ENCODE measurements at places on chromosomes 13 and 19.

- no peak for DNase-seq
These were observed 83.1 kb downstream of the AKAP11 start for GRCh38 chr13:42355092-42355485.

DNA sequence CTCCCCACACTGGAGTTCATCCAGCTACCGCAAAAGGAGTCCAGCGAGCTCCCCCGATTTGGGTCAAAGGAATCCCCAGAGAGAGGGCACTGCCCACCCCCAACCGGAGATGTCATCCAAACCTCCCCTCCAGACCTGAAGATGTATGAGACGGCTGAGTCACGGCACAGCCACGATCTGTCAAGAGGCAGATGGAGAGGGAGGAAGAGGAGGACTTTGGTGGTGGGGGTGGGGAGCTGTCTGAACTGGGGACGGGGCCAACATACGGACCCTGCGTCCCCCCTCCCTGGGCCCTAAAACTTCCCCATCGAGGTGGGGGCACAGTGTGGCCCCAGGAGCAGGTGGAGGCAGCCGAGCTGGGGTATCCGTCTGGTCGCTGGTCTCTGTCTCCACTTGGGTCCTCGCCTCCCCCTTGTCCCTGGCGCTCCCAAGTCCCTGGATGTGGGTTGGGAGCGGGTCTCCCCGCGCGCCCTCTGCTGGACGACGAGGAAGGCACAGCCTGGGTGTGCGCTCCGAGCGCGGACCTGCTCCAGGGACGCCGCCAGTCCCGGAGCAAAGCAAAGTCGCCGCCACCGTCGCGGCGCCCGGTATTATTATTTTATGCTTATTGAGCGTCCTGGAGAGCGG is 3.8 kb downstream of the PDE4A start:
- DNase-seq: peak; percentile 87

- no peak for DNase-seq
These were observed 97.2 kb upstream of the MAB21L1 start for GRCh38 chr13:35573639-35574038.

DNA sequence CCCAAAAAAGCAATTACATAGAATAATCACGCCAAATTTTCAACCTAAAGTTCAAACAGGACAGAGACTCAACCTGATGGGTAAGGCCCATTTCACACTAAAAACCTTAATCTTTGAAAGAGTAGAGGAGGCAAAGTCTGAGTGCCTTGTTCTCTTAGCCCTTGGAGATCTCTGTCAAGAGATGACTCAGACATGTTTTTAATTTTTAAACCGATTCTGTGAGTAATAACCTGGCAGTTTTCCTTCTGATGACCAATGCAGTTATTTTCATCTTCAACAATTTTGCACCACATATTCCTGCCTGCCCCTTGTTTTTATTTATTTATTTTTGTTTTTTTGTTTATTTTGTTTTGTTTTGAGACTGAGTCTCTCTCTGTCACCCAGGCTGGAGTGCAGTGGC is 11.5 kb upstream of the TNFSF9 start:
- DNase-seq: no peak

DNA sequence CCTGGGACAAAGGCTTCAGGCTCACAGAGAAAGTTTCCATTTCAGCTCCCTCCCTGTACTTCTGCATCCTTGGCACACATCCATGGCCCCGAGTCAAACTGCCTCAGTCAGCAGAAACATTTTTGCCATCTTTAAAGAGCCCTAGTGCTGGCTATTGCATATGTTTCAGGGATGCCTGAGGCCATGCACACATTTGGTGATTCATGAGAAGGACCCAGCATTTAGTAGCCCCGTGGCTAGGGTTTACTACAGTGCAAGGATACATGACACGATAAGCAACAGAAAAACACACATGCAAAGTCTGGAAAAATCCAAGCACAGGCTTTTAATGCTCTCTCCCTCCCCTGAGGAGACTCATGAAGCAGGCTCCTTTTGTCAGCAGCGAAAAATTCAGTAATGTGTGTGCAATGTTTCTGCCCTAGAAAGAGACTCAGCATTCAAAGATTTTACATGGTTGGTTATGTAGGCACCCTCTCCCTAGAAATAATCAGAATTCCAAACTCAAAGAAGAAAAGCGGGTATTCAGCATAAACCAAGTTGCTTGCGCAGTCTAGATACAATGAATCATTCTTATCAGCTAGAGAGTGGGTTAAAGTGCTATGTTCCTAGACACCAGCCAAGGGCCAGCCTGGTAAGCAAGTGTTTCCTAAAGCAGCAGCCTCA is 17.6 kb downstream of the ACOD1 start:
- DNase-seq: no peak

Measured in hematopoietic multipotent progenitor cell (in vitro differentiated cells).